ENCODE measurements at places on chromosomes 2 and 18. TPM values are rescaled to one million over a fixed set of nuclear protein-coding genes. Genes with fewer than 3 reads are reported as not detected.

The ARHGEF33 gene
- total RNA-seq: under 0.01 TPM

The VWA3B gene
- total RNA-seq: not detected

The ADAM23 gene
- total RNA-seq: 0.24 TPM

The ZSWIM2 gene
- not detected for total RNA-seq

The GKN1 gene
- total RNA-seq: not detected

The ZC3H6 gene
- total RNA-seq: 9.8 TPM

The PLB1 gene
- 0.64 TPM for total RNA-seq

The CFAP65 gene
- under 0.01 TPM for total RNA-seq

All from tracheal epithelial cell (primary cell).